ENCODE measurements at places on chromosomes 7 and 10. TPM values are rescaled to one million over a fixed set of nuclear protein-coding genes. Genes with fewer than 3 reads are reported as not detected.

DNA sequence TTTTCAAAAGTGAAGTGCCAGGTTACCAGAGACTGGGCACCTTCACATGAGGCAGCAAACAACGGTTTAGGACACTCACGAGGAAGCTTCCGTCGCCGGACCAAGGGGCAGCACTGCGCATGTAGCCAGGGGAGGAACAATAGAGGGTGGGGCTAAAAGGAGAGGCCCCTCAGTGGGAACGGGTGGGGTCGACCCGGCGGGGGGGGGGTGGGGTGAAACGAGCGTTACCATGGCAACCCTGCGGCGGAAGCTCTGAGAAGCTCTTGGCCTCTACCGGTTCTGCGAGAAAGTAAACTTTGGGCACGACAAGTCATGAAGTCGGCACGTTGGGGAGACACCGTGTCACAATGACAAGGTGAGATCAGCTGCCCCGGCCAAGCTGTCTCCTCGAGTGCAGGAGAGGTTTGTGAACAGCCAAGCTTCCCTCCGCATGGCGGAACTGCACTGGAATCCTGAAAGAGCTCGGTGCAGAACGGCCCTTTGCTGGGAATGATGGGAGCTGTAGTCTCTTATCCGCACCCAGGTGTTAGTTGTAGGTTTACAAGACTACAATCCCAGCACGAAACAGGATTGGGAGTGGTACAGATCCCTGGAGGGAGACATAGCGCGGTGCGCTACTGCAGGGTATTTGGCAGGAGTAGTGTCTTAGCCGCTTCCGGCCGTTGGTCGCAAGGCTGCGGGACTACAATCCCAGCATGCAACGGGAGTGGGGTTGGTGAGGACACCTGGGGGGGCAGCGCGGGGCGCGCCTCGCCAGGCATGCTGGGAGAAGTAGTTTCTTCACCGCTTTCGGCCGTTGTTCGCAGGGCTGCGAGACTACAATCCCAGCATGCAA is 72.8 kb upstream of the ZNF722 start:
- DNase-seq: peak; percentile 94

GRCh38 chr7:148708026-148708885 is 9.6 kb downstream of the CUL1 start:
- DNase-seq: no peak

DNA sequence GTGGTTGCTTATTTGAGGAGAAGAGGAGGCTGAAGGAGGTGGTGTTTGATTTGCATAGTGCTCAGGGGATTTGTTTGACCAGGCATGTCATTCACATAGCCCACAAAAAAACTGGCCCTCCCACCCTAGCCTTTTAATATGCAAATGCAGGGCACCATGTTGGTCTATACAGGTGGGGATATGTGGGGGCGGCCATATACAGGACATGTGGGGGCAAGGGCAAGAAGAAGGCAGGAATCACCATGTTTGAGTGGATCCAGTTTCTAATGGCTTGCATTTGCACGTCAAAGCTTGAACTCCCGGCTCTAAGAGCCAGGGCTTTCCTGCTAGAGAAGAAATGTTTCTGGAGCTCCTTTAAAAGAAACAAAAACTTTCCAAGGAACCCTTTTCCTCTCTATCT is 541.0 kb downstream of the ZWINT start:
- DNase-seq: no peak

GRCh38 chr7:80653244-80653643 is 14.8 kb downstream of the CD36 start:
- no peak for DNase-seq

DNA sequence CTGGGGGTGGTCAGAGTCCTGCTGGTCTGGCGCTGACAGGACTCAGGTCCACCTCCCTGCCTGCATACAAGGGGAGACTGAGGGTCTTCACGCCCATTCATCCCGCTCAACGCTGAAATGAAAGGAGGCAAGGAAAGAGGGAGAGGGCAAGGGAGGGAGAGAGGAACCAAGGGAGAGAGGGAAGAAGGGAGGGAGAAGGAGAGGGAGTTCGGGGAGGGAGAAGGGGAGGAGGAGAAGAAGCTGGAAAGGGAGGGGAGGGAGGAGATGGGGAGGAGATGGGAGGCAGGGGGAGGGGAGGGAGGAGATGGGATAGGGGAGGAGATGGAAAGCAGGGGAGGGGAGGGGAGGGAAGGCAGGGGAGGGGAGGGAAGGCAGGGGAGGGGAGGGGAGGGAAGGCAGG is 69.4 kb upstream of the INPP5A start:
- DNase-seq: no peak

- DNase-seq: no peak
Measured at GRCh38 chr7:29565982-29566746, 2.5 kb downstream of the PRR15 start.

ZNF727 gene
- total RNA-seq: 13.5 TPM

COBL gene
- 1.3 TPM for total RNA-seq

DNA sequence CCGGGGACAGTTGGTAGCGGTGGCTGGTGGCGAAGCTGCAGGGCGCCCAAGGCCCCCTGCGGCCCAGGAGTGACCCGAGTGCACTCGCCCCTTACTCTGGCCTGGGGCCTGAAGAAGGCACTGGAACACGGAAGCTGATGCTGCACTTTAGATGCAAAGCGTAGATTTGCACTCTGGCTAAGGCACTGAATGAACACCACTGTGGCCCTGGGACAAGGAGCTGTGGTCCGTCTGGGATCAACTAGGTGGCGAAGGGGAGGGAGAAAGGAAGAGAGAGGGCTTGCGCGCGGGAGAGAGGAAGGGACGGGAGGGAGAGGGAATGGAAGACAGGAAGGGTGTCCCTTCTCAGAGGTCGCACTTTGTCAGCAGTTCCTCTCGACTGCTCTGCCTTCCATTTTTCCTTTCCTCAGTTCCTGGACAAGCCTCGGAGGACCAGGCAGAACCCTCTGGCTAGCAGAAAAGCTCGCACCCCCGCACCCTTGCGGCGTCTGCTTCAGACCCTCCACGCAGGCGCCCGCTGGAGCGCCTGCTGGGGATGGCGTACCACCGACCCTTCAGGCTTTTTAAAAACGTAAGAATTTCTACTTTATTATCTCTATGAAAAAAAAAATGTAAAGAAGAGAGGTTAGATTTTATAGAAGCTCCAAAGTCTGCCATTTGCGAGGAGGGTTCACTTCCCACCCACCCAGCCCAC is 1.2 kb downstream of the FERD3L start:
- no peak for DNase-seq

- no peak for DNase-seq
Measured at GRCh38 chr10:46018453-46019176, 11.8 kb downstream of the NCOA4 start.

PNLIP gene
- not detected for total RNA-seq
